ENCODE measurements at places on chromosomes 13 and 19.

- peaks cover 11% of the 10 kb centered on the region for H3K36me3 ChIP-seq
- H3K4me1 ChIP-seq, result peaks cover 39% of the 10 kb centered on the region
- no peak overlapping the region for H3K27ac ChIP-seq
- H3K27me3 ChIP-seq, result no peaks in the 10 kb centered on the region
- no peak overlapping the region for H3K4me3 ChIP-seq
Measured at GRCh38 chr19:16449330-16449961, 22.3 kb downstream of the EPS15L1 start.

- H3K36me3 ChIP-seq, result peaks cover 3% of the 10 kb centered on the region
- H3K27ac ChIP-seq, result peak overlapping the region; percentile 69
- H3K4me3 ChIP-seq, result peak overlapping the region; percentile 84
- H3K27me3 ChIP-seq, result no peaks in the 10 kb centered on the region
Measured at GRCh38 chr19:17420475-17420924, 653 bp downstream of the MVB12A start.

GRCh38 chr13:78197231-78197630 is 278.6 kb upstream of the EDNRB start:
- H3K36me3 ChIP-seq, result no peaks in the 10 kb centered on the region
- no peak for DNase-seq
- peaks cover 2% of the 10 kb centered on the region for H3K4me1 ChIP-seq
- H3K4me3 ChIP-seq, result no peak overlapping the region

DNA sequence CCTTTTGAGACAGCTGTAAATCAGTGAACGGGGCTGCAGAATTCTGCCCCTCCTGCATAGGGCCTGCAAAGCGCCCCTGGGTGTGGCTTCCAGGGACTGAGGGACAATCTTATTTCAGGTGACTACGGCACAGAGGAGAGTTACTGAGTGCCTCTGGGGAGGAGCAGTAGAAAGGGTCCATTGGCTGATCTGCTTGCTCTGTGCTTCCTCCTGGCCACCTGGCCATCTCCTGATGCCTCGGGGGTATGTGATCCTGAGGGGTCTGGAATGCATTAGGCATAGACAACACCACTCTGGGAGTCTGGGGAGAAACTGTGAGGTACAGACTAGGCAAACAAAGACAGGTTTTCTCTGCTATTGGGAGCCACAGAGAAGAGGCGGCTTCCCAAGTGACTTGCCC is 2.8 kb downstream of the KCTD15 start:
- peaks cover 5% of the 10 kb centered on the region for H3K36me3 ChIP-seq
- no peak for DNase-seq
- H3K27me3 ChIP-seq, result no peaks in the 10 kb centered on the region

- no peaks in the 10 kb centered on the region for H3K36me3 ChIP-seq
- no peaks in the 10 kb centered on the region for H3K4me1 ChIP-seq
- H3K27me3 ChIP-seq, result peaks cover 32% of the 10 kb centered on the region
- no peak overlapping the region for H3K27ac ChIP-seq
Measured at GRCh38 chr19:12985049-12985776, 10.1 kb upstream of the NFIX start.

DNA sequence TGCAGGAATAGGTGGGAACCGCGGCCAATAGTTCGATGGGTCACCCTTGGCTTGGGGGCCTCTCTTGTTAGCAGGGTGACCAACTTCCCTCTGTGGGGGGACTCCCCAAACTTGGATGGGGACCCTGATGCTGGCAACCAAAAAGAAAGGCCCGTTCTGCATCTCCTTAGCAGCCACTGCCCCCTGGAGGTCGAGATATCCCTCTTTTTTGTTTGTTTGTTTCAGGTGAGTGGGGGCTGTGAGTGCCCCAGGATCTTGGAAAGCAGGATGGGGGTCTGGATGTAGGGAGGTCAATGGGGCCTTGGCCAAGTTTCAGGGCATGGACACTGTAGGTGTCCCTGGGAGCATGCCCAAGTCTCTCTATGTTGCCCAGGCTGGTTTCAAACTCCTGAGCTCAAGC is 7.7 kb upstream of the CRTC1 start:
- H3K27ac ChIP-seq, result no peak overlapping the region
- H3K4me3 ChIP-seq, result no peak overlapping the region
- peaks cover 16% of the 10 kb centered on the region for H3K4me1 ChIP-seq

DNA sequence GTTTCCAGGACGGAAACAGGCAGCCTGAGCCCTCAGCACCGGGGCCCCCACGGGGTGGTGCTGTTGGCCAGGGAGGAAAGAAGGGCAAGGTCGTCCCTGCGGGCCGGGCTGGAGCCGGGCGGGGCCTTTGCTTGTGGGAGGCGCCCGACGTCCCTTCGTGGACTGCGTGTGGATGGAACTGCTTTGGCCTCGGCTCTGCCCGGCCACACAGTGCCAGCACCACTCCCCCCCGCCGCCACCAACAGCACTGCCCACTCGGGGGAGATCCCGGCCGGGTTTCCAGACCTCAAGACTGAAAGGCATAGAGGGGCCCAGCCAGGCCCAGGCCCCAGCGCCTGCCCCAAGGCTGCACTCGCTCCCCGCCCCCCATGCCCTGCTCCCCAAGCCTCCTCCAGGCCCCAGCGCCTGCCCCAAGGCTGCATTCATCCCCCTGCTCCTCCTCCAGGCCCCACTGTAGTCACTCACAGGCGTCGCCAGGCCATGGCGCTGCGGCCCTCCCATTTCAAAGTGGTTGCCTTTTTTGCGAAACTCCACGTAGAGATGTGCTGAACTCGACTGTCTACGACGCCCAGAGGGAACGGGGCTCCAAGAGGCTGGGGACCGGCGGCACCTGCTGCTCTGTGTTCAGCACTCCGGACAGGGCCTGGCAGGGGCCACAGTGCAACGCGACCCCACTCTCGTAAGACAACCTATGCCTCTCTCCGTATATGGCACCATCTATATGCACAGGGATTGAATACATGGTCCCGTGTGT is 22.5 kb downstream of the C13orf46 start:
- no peak overlapping the region for H3K27ac ChIP-seq
- DNase-seq, result peak; percentile 62
- no peaks in the 10 kb centered on the region for H3K36me3 ChIP-seq
- H3K27me3 ChIP-seq, result no peaks in the 10 kb centered on the region
